Stimulated activated CD8-positive, alpha-beta memory T cell treated with anti-CD3 and anti-CD28 coated beads, Interleukin-7, amount 100 ng/mL, for 24 hours (primary cell): ENCODE measurements at places on chromosomes 6 and 20.

DNA sequence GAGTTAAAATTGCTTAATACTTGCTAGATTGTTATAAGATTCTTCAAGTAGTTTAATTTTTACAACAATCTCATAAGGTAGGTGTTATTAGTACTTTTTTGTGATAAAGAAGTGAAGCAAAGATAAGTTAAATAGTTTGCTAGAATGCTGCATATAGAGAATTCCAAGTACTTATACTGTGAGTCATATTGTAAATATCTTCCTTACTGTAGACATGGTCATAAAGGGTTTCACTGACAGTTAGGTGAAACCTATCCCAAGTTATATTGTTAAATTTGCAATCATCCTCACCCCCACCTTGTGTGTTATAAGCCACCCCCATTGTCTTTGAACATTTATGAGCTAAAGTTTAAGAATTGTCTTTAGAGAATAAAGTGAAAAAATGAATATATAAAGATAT, 142.0 kb downstream of the FAM83B start:
- DNase-seq: no peak

- no peak for DNase-seq
Observed at GRCh38 chr20:59939879-59940128, 301 bp downstream of the PPP1R3D start.

- no peak for DNase-seq
Observed at GRCh38 chr6:119323478-119323877, 26.1 kb downstream of the MAN1A1 start.

- no peak for DNase-seq
Observed at GRCh38 chr6:12039540-12040459, 27.7 kb downstream of the HIVEP1 start.

GRCh38 chr6:166866839-166867637, 89.3 kb downstream of the RNASET2 start:
- DNase-seq: no peak

- DNase-seq: no peak
Observed at GRCh38 chr6:169337886-169338445, 84.3 kb upstream of the THBS2 start.

DNA sequence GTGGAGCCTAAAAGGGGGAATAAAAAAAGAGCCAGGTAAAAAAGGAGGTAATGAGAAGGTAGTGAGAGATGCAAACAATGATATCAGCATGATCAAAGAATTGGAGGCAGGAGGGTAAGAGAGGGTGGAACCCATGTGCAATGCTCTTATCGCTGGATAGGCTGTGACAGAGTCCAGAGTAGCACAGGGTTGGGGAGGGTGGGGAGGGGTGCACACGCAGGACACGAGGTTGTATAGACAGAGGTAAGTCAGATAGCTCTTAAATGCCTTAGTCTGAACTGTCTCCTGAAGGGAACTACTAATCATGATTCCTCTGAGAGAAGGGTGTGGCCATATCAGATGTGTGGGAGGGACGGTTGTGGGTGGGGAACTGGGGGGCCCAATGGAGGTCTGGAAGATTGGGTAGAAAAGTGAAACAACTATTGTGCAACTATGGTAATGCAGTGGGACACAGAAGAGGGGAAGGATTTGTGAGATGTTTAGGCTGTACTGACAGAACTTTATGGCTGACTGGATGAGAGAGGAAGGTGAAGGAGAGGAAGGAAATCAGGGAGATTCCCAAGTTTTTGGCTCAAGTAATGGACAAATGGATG, 354.8 kb downstream of the BTBD9 start:
- no peak for DNase-seq

- no peak for DNase-seq
Observed at GRCh38 chr6:16204653-16205376, 33.6 kb upstream of the GMPR start.

GRCh38 chr6:1290805-1291204, 21.1 kb upstream of the FOXQ1 start:
- no peak for DNase-seq

DNA sequence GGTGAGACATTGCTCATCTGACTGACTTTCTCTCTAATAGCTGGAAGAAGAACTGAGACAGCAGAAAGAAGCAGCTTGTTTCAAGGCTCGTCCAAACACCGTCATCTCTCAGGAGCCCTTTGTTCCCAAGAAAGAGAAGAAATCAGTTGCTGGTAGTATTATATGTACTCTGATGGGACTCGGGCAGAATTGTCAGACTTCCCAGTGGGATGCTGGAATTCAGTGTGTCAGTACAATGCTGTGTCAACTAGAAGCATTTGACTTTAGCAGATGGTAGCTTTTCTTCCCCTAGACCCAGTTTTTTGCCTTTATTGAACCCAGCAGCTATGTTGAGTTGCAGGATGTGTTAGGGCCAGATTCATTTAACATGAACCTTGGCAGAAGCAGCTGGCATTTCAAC, 21.8 kb upstream of the MYLK2 start:
- DNase-seq: no peak

- no peak for DNase-seq
Observed at GRCh38 chr20:38157635-38158495, 7.2 kb downstream of the TGM2 start.

GRCh38 chr6:14365393-14365792, 247.8 kb downstream of the CD83 start:
- no peak for DNase-seq

GRCh38 chr20:56537997-56538396, 5.0 kb downstream of the FAM209B start:
- no peak for DNase-seq

- no peak for DNase-seq
Observed at GRCh38 chr6:168874637-168875036, 379.0 kb downstream of the THBS2 start.
